Epithelial cell of proximal tubule (primary cell): ENCODE measurements at places on chromosomes 1 and 21. TPM values are rescaled to one million over a fixed set of nuclear protein-coding genes. Genes with fewer than 3 reads are reported as not detected.

The OPTC gene
- not detected in 2 replicates for total RNA-seq

The PLPP3 gene
- total RNA-seq, result 2.2 and 3.9 TPM in 2 replicates

The TRIM46 gene
- 3.4 and 9.4 TPM in 2 replicates for total RNA-seq

The OR2L2 gene
- total RNA-seq, result not detected in 2 replicates

The TRPM2 gene
- total RNA-seq, result 0.52 and 1.7 TPM in 2 replicates

The AIRE gene
- not detected in 2 replicates for total RNA-seq

The RGS2 gene
- total RNA-seq, result 6.3 and 7.5 TPM in 2 replicates

The DMBX1 gene
- not detected in 2 replicates for total RNA-seq
